GM04504 (cell line): ENCODE measurements at places on chromosomes 3 and 15.

- no peak for DNase-seq
Measured at GRCh38 chr3:143081844-143082778, 37.5 kb upstream of the CHST2 start.

- no peak for DNase-seq
Measured at GRCh38 chr3:116155841-116156240, 289.4 kb downstream of the LSAMP start.

- DNase-seq: no peak
Measured at GRCh38 chr3:24185738-24186384, 240.8 kb downstream of the NR1D2 start.

GRCh38 chr15:75639191-75639708, 774 bp downstream of the IMP3 start:
- DNase-seq: no peak

GRCh38 chr15:65856821-65857455, 12.4 kb upstream of the RAB11A start:
- DNase-seq: no peak

DNA sequence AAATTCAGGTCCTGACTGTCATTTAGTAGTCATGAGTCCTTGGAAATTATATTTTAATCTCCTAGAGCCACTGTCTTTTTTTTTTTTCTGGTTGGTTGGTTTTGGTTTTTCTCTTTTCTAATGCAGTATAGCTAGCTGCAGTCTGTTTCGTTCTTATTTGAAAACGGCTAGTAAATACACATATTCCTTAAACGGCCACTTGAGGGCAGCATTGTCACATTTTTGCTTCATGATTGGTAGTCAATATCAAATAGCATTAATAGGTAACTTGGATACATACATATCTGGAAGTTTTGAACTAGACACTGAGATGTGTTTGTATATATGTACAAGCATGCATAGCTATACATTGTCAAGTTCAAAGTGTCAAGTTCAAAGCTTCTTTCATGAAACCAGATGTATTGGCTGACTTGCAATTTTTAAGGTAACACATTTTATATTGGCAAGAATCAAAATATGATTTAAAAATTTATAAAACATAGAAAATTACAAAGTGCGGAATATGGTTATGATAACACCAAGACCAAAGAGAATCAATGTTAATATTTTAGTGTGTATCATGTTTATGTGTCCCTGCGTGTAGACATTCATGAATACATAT, 22.5 kb downstream of the GABRA5 start:
- DNase-seq: peak; percentile 28

DNA sequence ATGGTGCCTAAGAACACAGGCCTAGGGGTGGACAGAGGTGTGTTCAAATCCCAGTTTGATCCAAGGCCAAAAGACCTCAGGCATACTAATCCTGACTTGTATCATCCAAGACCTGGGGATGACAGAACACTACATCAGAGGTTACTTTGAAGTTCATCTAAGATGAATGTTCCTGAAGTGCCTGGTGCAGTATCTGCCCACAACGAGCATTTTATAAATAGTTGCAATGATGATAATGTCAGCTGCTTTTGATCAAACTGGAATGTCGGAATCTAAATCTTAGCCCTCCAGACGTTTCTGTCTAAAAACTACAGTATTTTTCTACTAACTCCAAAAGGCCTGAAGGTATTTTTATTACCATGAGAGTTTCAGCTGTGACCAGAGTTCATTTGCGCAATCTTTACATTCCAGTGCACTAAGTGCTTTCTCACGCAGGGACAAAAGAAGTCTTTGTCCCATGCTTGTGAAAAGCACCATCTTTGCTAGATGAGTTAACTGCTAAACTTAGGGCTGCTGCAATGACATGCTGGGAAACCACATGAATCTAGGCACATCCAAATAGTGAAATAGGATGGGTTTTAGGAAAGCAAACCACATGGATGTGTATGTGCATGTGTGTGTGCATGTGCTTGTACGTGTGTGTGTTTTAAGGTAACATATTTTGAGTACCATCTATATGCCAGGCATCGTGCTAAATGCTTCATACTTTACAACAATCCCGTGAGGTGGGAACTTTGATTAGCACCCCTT, 18.1 kb downstream of the ANXA2 start:
- DNase-seq: peak; percentile 98

DNA sequence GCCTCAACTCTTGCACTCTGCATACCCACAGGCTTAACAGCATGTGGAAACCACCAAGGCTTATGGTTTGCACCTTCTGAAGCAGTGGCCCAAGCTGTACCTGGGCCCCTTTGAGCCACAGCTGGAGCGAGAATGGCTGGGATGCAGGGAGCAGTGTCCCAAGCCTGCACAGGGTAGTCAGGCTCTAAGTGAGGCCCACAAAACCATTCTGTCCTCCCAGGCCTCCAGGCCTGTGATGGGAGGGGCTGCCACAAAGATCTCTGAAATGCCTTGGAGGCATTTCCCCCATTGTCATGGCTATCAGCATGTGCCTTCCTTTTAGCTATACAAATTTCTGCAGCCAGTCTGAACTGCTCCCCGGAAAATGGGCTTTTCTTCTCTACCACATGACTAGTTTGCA, 12.5 kb upstream of the CMSS1 start:
- DNase-seq: no peak

GRCh38 chr3:27392950-27393679, 23.9 kb upstream of the NEK10 start:
- DNase-seq: no peak

DNA sequence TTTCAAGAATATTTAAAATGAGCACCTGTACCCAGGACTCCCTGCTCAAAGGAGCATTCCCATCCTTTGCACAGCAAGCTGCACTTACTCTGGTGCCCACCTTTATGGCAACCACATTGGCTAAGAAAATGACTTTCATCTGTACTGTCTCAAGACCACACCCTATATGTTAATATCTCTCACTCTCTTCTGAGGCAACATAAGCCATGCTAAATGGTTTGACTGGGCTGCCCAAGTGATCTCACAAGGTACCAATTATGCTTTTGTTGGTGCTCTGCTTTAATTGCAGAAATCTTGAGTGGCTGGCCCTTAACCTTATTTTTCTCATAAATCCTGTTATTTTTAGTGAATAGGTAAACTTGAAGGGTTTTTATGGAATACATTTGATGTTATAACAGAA, 17.7 kb downstream of the RYK start:
- no peak for DNase-seq

- no peak for DNase-seq
Measured at GRCh38 chr15:48945386-48945785, 18.3 kb downstream of the SHC4 start.

- no peak for DNase-seq
Measured at GRCh38 chr15:50786871-50787270, 21.4 kb upstream of the SPPL2A start.

- no peak for DNase-seq
Measured at GRCh38 chr3:36032180-36033047, 347.9 kb upstream of the STAC start.

GRCh38 chr3:194824100-194824499, 138.4 kb downstream of the FAM43A start:
- no peak for DNase-seq

DNA sequence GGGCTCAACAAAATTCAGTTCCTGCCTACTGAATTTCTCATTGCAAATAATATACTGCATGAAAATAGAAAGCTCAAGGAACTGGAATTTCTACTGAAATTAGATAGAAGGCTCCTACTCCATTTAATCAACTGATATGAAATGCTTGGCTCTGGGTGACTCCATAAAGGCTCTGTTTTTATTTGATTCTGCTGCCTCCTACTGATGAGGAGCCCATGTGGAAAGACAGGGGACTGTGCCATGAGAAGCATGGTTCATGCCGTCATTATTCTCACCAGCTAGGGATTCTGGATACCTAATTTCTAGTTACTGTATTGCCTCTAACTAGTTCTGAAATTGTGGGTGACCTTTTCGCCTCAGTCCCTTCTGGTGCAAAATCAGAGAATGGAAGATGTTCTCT, 366.2 kb upstream of the DPH6 start:
- DNase-seq: no peak

GRCh38 chr3:53518495-53518981, 24.1 kb downstream of the CACNA1D start:
- DNase-seq: no peak

GRCh38 chr3:59605944-59606534, 556.2 kb upstream of the CFAP20DC start:
- no peak for DNase-seq

- DNase-seq: no peak
Measured at GRCh38 chr3:56782906-56783305, 18.8 kb downstream of the ARHGEF3 start.

DNA sequence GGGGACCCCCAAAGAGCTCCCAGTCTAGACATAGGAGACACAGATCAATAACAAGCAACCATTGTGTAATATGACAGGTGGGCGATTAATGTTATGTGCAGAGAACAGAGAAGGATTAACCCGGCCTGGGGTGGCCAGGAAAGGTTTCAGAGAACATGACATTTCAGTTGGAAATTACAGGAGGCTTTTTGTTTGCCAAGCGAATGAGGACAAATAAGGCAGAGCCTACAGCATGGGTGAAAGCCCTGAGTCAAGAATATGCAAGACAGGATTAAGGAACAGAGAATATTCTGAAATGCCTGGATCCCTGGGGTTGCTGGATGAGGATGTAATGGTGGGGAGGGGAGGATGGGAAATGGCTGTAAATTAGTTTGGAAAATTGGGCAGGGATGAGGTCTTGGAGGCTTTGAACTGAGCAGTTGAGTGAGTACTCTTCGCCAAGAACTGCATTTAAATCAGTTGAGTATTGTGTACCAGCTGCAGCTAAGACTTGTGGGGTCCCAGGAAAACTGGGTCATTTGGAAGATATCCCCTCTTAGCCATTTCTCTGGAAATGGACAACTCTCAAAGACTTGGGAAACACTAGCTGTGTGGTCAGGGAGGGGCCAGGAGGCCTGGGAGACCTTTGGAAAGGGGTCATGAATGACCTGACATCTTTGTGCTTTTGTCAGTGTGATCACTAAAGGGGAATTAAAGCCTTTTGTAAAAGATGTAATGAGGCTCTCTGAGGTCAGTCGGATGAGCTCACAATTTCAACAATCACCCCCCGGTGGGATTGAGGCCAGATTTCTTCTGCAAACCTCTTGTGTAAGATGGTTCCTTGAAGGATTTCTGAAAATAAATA, 198.6 kb upstream of the NR2E3 start:
- DNase-seq: no peak
